ENCODE measurements at places on chromosomes 12 and 14.

DNA sequence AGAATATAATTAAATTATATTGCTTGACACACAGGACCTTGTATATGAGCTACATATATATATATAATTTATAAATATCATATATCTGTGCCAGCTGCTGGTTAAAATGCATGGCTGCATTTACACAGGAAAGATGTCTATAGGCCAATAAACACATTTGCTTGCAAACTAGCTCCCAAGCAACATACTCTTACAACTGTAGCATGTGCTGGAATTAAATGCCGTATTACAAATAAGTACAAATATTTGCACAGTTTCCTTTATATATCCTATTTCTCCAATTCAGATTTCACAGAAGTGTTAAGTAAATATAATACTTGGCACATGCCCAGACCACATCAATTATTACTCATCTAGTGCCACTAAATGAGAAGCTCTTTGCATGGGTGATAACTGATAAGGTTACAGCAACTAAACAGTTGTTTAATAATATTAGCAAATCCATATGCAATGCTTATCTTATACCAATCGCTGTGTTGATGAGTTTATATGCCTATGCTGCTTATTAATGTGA, 66.7 kb upstream of the E2F7 start:
- no peak for DNase-seq

DNA sequence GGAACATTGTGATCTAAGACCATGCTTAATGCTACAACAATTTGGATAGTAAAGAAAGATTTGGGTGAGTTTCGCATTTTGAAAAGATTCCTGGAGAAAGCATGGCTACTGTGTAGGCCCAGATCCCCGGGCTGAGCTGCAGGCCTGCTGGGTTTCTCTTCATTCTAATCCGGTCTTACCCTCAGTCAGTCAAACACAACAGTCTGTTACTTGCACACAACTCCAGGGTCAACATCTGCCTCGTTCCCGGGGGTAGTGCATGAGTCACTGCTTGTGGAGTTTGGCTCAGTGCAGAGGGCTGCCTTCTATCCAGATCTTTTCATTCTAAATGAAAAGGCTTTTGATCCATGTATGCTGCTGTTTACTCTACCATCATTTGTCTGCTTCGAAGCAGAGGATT, 60.4 kb upstream of the SEL1L start:
- no peak for DNase-seq

DNA sequence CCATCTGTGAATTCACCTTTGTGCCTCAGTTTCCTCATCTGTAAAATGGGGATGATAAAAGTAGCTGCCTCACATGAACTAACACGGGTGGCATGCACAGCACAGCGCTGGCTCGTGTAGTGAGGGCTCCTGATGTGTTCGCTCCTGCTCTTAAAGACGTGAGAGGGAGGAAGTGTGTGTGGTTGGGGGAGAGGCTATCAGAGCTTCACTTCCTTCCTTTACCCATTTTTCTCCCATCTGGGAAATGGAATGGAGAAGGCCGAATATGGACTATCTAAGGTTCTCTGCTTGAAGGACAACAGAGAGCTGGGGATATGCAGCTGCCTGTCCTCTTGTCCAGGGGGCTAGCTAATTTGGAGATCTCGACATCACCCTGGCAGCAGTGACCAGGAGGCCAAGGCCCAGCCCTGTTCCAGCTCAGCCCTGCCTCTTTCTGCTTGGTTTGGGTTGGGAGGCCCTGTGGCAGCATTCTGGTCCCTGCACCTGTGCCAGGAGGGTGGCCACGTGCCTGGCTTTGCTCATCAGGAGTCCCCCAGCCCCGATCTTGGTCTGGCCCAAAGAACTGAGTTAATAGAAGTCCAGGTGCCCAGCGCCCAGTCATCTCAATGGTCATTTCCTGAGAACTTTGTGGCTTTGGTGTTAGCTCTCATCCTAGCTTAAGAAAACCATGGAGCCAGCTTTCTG, 44.5 kb upstream of the ESRRB start:
- no peak for DNase-seq

DNA sequence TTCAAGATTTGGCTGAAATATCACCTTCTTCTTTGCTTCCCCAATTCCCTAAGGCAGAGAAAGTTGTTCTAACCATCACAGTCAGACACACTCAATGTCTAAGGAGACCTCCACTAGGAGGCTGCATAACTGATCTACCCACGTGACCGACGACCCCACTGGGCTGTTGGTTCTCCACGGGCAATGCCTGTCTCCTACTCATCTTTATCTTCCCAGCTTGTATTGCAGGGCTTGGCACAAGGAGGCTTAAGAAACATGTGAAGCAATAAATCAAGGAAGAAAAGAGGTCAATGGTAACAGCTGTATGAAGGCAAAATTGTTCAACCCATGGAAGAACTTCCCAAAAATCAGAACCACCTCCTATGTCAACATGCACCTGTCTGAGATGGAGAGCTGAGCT, 27.1 kb downstream of the NT5DC3 start:
- no peak for DNase-seq

DNA sequence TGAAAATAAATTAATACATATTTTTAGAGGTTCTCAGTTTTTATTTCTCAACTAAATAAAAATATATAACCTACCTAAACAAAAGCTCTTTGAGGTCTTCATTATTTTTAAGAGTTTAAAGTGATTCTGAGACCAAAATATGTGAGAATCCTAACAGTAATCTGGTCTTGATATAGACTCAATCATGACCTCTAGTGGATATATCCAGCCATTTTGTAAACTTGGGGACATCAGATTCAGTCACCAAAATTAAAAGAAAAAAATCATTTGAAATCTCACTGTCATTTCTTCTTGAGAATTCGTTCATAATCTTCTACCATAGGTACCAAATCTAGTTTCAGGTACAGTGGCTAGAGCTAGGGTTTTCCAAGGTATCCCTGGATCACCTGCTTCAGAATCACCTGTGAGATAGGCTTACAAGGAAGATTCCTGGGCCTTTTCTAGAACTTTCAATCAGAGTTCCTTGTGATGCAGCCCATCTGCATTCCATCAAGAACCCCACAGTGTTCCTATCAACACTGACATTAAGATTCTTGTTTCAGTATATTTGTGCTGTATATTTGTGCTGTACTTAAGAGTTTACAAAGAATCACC, 214.9 kb downstream of the ADAMTS20 start:
- no peak for DNase-seq

DNA sequence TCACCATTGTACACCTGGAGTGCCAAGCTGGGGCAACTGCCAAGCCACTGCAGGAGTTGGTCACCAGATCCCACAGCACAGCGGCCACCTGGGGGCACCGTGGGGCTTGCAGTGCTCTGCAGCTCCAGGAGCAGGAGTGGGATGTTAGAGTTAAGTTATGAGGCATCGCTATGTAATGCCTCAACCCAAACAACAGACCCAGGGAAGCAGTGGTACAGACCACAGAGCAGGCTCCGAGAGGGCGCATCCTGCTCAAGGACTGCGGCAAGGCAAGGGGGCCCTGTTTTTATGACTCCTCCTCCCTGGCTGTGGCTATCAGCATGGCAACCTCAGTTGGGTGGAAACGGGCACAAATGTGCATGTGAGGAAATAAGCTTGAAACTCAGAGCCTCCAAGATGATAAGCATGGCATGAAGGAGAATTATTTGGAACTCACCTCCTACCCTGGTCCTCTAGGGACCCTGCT, 63.1 kb downstream of the ARL6IP4 start:
- DNase-seq: peak; percentile 12

DNA sequence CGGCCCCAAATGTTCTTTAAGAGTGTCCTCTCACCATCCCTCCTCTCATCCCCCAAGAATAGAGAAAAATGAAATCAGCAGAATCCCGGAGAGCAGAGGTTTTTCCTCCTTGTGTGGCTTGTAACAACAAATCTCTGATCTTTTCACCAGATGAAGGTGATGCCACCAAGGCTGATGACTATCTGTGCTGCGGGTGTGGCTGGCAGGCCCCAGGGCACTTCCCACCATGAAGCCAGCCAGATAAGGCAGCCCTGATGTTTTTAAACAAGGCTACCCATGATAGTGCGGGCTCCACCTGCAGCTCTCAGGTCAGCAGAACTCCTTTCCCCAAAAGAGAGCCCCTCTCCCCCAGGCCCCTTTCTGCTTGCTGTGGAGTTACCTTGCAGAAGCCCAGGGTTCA, 58.0 kb upstream of the PARP11 start:
- no peak for DNase-seq

DNA sequence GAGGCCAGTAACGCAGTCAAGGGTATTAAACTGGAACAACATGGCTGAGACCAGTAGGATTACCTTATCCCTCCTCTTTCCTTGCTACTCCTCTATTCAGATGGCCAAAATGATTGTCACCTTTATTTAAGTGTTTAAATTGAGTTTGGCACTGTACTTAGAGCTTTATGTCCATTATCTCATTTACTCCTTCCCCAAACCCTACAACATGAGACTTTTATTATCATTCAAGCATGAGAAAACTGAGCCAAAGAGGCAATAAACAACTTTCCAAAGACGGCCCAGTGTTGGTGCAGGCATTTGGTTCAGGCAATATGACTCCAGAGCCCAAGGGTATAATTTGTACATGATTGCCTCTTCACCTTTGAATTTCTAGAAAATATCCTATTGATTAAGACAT, 370.9 kb upstream of the KITLG start:
- DNase-seq: no peak

Data from GM12864 (cell line).